ENCODE measurements at places on chromosomes 12 and 14.

- DNase-seq = peak; percentile 89
Observed at GRCh38 chr12:120262852-120263747, 2.4 kb downstream of the PXN start.

DNA sequence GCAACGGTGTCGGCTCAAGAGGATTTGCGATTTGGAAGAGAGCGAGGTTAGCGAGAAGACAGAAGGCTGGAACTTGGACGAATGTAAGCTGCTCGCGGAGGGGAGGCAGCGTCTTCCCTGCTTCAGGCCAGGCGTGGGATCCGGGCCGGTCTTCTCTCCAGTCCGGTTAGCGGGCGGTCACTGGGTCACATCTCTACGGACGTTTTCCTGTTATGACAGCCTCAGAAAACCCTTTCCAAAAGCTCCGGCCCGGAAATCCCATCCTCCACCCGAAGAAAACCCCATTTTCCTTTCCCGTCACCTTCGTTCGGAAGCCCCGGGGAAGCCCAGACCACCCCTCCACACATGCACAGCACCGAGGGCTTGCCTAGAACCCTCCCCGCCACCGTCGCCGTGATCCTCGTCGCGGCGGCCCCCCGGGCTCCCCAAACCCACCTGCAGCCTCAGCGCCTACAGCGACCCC, 268 bp downstream of the NDUFB1 start:
- DNase-seq = peak; percentile 85

- DNase-seq = no peak
Observed at GRCh38 chr14:72554994-72555608, 338.8 kb downstream of the DPF3 start.

- DNase-seq = no peak
Observed at GRCh38 chr14:101084436-101084826, 180.9 kb upstream of the RTL1 start.

- DNase-seq = no peak
Observed at GRCh38 chr14:101770183-101770582, 8.7 kb downstream of the PPP2R5C start.

DNA sequence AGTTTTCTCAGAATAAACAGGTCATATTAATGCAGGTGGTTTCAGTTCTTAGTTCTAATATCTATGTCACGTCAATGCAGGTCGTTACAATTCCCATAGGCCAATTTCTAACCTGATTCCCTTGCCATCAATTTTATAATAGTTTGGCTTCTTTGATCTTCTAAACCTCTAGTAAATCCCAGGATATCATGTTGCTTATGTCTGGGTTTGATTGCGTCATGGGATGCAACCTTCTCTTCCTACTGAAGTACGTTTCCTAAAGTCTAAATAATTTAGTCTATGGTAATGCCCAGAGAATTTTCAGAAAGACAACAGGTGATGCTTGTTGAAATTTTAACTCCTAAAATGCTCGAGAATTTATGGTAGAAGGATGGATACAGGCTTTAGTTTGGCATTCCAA, 19.2 kb downstream of the TAS2R7 start:
- no peak for DNase-seq

DNA sequence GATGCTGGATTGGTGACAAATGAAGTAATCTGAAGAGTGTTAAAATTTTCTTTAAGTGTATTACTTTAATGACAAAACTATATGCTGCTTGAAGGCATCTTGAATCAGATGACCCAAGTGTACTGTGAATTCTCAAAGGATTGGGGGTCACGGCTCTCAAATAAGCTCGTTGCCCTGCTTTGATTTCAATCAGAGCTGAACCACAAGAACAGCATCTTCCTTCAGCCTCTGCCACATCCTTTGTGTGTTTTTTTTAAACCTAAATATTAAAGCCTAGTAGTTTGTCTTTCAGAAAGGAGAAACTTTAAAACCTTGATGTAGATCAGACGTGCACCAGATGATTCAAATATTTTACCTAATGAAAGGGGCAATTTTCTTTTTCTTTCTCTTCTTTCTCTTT, 11.7 kb downstream of the ELK3 start:
- no peak for DNase-seq

GRCh38 chr12:94511506-94511905, 51.8 kb upstream of the CEP83 start:
- DNase-seq = no peak

- no peak for DNase-seq
Observed at GRCh38 chr14:68652433-68652690, 140.5 kb downstream of the ZFP36L1 start.

DNA sequence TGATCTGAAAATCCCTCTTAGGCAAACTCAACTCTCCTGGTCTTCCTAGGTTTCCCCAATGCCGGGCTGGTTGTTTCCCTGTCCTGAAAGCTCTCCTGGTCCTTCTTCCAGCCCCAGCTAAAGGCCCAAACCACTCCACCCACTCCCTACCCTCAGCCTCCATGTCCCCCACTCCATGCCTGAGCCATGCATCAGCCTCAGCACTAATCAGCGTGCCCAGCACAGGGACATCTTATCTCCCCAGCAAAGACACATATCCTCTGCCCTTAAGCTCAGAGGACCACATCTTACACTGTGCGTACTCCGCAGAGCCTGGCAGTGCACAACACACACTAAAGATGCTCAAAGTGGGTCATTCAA, 25.9 kb downstream of the ACTN1 start:
- no peak for DNase-seq

GRCh38 chr12:108930155-108930554, 50.3 kb downstream of the DAO start:
- no peak for DNase-seq

GRCh38 chr12:119373001-119373400, 38.5 kb downstream of the CCDC60 start:
- no peak for DNase-seq

- no peak for DNase-seq
Observed at GRCh38 chr12:127179176-127179575, 1087.8 kb upstream of the TMEM132C start.

- DNase-seq = no peak
Observed at GRCh38 chr12:84763107-84763506, 149.5 kb downstream of the SLC6A15 start.

DNA sequence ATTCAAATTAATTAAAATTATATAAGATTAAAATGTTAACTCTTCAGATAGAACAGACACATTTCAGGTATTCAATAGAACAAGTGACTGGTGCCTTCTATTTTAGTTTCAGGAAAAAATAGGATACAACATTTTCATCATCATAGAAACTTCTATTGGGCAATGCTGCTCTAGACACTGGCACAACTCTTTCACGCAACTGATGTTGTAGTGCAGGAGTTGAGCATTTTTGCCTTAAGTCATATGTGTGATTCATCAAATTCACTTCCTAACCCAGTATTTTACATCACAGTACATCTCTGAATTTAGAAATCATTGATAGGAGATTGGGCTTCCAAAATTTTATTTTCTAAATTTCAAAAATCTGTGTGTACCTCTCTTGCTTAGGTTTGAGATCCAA, 215.4 kb upstream of the DIO2 start:
- no peak for DNase-seq

DNA sequence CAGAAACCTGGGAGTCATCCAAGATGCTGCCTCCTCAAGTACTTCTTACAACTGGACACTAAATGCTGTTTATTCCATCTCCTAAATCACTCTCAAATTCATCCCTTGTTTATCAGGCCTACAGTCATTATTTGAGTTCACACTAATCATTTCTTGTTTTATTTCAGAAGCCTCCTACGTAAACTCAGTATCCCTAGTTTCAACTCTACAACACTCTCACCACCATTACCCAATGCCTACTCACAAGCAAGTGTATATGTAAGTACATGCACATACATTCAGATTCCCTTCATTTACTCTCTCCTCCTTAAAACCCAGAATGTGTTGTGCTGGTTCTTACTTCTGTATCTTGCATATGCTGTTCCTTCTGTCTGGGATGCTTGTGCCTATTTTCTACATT, 43.0 kb downstream of the DDHD1 start:
- no peak for DNase-seq

GRCh38 chr12:75438059-75438754, 42.3 kb upstream of the GLIPR1 start:
- DNase-seq = no peak

- DNase-seq = no peak
Observed at GRCh38 chr14:30528119-30528518, 30.8 kb upstream of the G2E3 start.

GRCh38 chr12:105170139-105170538, 62.6 kb downstream of the WASHC4 start:
- no peak for DNase-seq

DNA sequence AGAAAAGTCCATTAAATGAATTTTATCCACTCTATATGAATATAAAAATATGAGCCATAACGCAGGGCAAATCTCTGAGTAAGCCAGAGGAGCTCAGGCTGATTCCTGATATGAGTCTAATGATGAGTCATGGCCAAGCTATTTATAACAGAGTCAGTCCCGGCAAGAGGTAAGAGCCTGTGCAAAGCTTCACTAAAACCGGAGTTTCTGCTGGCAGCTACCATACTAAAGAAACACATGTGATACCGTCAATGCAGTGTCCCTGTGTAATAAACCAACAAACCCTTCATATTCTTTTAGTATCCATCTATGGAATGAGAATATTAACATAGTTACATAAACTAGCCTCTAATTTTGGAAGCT, 319.4 kb downstream of the KCNC2 start:
- DNase-seq = no peak

DNA sequence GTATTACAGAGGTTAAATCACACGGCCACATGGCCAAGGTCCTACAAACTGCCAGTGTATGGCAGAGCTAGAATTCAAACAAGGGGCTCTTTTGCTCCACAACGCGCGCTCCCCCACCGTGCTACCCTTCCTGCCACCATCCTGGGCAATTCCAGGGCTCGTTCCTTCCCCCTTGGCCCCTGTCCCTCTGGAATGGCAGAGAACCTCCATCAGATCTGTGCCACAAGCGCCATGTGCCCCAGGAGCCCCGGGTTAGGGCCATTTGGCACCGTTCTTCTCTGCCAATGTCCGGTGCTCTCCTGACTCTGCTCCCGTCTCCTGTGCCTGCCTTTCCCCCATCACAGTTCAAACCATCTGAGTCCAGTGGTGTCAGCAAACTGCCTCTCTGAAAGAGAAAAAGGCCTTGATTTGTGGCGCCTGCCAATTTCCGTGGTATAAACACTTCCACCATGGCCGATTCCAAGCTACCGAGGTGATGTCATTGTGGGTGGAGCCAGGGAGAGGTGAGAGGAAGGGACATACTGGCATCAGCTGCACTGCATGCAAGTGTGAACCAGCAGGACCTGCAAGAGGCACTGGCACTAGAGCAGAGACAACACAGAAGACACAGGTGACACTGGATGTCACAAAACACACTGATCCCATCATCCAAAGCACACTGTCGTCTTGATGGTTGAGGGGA, 163.1 kb downstream of the CALM1 start:
- no peak for DNase-seq

GRCh38 chr12:107474639-107475539, 210.7 kb upstream of the PWP1 start:
- no peak for DNase-seq

DNA sequence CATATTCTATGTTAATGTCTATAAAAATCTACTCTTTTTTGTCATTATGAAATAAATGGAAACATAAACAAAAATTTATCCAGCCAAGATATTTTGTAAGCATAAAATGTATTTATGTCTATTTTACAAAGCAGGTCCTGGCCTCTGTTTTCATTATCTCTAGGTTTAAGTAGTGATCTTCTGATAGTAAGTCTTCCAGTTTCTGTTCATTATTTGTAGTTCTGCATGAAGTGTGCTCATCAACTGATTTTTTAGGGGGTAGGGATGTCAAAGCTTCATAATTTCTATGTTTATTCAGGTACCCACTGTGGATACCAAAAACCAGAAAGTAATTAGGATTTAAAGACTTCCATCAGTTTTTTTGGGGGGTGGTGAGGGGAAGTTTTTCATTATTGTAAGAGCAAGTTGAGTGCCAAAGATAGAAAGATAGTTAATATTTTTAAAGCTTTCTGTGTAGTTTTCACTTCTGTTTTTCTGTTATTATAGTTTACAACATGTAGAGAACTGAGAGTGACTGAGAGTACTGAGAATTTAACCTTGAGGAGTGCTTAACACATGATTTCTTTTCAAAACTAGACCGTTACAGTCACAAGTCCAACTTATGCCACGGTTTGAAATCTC, 30.6 kb upstream of the LMO3 start:
- DNase-seq = no peak

- DNase-seq = peak; percentile 78
Observed at GRCh38 chr14:60514741-60515491, 6.0 kb downstream of the SIX6 start.

DNA sequence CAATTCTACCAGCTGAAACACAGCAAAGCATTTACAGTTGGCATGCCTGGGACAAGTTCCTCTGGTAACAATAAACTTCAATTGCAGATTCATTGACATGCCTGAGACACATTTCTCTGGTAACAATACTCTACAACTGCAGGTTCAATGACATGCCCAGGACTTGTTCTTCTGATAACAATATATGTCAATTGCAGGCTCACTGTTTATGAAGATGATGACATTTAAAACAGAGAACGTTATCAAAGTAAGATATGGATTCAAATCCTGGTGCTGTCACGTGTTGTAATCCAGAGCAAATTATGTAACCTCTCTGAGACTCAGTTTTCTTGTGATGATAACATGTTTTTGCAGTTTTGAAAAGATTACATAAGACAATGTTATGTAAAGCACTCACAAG, 20.5 kb downstream of the KITLG start:
- no peak for DNase-seq

- no peak for DNase-seq
Observed at GRCh38 chr12:15613981-15614380, 175.2 kb downstream of the EPS8 start.

- DNase-seq = no peak
Observed at GRCh38 chr14:69473260-69473659, 11.3 kb upstream of the PLEKHD1 start.
